Left renal cortex interstitium (tissue), 4 donors: ENCODE measurements at places on chromosomes 6 and 20.
A peak's percentile ranks its signal among the peaks of the same experiment; 100 is the strongest.

DNA sequence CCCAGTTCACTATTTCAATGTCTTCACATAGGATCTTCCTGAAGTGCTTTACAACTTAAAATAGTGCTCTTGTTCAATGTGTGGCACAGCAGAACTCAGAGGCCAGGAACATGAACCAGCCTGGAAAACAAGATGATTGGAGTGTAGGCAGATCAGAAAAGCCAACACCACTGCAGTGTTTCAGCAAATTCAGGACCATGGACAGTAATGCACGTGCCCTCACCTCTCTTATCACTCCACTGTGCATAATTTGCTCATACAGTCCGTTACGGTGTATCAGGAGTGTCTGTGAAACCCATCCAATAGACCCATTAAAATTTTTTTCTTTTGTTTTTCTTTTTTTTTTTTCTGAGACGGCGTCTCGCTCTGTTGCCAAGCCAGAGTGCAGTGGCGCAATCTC, 27.6 kb upstream of the HACE1 start:
- DNase-seq: peak; percentile 58

GRCh38 chr20:59835057-59835447, 98.4 kb downstream of the SYCP2 start:
- no peak for DNase-seq

DNA sequence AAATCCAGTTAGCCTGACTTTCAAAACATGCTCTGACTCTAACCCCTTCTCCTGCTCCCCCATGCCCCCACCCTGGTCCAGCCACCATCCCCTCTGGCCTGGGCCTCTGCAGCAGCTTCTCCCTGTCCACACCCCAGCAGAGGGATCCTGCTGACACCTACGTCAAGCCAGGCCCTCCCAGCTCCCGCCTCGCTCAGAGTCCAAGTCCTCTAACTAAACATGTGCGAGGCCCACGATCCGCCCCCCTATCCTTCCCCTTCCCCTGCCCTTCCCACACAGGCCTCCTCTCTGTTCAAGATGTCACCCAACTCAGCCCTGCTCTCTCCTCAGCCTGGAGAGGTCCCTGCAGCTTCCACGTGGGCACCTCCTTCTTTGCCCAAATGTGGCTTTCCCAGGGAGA, 33.7 kb downstream of the NFATC2 start:
- DNase-seq: no peak

- no peak for DNase-seq
Measured at GRCh38 chr20:56453352-56453751, 15.1 kb upstream of the RTF2 start.

- DNase-seq: no peak
Measured at GRCh38 chr6:36958775-36959554, 4.4 kb downstream of the PI16 start.

GRCh38 chr6:160252073-160252813, 6.4 kb downstream of the SLC22A2 start:
- DNase-seq: no peak

- no peak for DNase-seq
Measured at GRCh38 chr20:13929836-13930235, 60.6 kb downstream of the SEL1L2 start.

GRCh38 chr6:166736634-166737033, 109.6 kb upstream of the RPS6KA2 start:
- no peak for DNase-seq

DNA sequence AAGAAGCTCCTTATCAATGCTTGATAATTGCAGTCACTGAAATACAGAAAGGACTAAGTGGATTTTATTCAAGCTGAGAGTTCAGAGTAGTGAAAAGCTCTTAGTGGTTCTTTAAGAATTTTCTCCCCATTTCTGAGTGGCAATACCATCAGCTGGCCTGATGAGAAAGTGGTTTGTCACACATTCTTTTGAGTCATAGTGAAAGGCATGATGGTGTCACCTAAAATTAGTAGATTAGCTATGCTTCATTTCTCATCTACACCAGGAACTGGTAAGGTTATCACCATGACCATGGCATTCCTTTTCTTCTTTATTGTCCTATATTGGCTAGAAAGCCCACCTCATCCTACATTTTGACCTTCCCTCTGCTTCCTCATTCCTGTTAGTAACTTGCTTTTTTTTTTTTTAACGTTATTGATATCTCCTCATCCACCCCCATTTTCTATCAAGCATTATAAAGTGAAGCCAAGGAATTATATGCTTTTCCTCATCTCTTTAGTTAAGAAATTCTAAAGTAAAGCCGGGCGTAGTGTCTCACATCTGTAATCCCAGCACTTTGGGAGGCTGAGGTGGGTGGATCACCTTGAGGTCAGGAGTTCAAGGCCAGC, 67.4 kb upstream of the LOC128125822 start:
- no peak for DNase-seq
